Fibroblast of lung (primary cell): ENCODE measurements at places on chromosomes 5 and 9. TPM values are rescaled to one million over a fixed set of nuclear protein-coding genes. Genes with fewer than 3 reads are reported as not detected.

NOXA1 gene
- 0.66 and 0.77 TPM in 2 replicates for total RNA-seq

TRPM6 gene
- total RNA-seq = under 0.01 TPM in 2 replicates

PTGES2 gene
- total RNA-seq = 57.3 and 57.6 TPM in 2 replicates

DNA sequence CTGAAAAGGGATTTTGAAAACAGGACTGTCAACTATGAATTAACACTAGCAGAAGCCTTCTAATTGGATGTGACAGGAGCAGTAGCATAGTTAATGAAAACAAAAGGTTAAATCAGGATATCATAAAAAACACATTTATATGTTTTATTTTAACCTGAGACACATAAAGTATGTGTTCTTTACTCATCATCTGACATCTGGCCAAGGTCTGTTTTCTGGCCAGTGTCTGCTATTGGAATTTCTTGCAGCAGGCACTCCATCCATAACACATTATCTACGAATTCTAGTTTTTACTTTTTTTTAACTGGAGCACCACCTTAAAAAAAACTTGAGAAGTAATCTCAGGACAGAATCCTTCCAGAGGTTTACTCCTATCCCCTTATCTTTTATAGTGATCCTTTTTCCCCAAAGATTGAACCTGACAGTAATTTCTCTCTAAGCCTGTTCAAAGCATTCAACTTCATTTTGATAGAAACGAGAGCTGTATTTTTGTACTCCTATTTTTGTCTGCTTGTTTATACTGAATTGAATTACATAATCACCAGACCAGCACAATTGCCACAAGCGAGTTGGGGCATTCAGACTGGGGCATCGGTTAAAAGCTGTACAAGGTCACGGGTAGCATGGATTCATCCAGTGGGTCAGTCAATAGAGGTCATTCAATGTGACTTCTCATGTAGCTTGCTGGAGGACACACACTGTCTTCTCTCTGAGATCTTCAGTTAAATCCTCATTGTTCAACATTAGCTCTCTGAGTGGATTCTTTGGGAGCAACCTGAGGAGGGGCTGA, 205.6 kb upstream of the CLINT1 start:
- no peak for DNase-seq

GRCh38 chr5:163585206-163585605, 79.8 kb downstream of the MAT2B start:
- DNase-seq = peak; percentile 92
